Activated CD4-positive, alpha-beta memory T cell treated with anti-CD3 and anti-CD28 coated beads, Interleukin-2, amount 10 ng/mL, durations not matched to agents 7 days and 5 days (primary cell): ENCODE measurements at places on chromosomes 11 and 22. TPM values are rescaled to one million over a fixed set of nuclear protein-coding genes. Genes with fewer than 3 reads are reported as not detected.

DNA sequence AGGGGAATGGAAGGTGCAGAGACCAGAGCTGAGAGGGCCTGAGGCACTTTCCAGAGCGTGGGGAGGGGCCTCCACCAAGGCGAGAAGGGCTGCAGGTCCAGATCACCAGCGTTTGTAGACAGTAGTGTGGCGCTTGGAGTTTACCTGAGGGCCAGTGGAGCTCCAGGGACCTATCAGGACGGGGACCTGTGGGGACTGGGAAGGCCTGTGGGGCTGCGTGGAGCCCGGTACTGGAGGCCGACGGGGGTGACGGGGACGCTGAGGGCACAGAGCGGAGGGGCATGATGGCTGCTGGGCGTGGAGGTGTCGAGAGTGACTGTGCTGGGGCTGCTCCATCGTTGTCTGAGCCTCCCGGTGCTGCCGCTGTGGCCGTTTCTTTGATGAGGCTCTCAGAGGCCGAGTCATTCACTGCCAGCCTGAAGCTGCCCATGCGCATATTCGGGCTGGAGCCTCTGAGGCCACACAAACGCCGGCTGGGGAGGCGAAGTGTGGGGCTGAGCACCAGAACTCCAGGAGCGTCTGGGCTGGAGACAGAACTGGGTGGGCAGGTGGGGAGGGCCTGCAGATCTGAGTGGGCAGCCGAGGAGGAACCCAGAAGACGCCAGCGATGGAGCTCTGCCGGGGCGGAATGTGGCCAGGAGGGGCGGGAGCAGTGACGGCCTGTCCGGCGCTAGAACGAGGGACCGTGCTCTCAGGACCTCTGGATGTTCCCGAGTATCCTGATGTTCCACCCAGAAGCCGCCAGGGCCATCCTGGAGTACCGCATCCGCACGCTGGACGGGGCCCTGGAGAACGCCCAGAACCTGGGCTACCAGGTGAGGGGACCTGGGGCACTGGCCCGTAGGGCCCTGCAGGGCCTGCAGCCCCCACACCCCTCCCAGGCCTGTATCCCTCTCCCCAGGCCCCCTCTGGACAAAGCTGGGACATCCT lies 2.6 kb downstream of the PGGHG start:
- no peak overlapping the region for H3K27ac ChIP-seq
- peaks cover 28% of the 10 kb centered on the region for H3K4me1 ChIP-seq
- H3K4me3 ChIP-seq = no peak overlapping the region
- no peak for DNase-seq
- peaks cover 15% of the 10 kb centered on the region for H3K36me3 ChIP-seq

GRCh38 chr11:13384908-13385640 lies 77.9 kb downstream of the BTBD10 start:
- H3K27ac ChIP-seq = no peak overlapping the region
- no peak overlapping the region for H3K4me3 ChIP-seq
- DNase-seq = no peak
- H3K27me3 ChIP-seq = no peaks in the 10 kb centered on the region

DNA sequence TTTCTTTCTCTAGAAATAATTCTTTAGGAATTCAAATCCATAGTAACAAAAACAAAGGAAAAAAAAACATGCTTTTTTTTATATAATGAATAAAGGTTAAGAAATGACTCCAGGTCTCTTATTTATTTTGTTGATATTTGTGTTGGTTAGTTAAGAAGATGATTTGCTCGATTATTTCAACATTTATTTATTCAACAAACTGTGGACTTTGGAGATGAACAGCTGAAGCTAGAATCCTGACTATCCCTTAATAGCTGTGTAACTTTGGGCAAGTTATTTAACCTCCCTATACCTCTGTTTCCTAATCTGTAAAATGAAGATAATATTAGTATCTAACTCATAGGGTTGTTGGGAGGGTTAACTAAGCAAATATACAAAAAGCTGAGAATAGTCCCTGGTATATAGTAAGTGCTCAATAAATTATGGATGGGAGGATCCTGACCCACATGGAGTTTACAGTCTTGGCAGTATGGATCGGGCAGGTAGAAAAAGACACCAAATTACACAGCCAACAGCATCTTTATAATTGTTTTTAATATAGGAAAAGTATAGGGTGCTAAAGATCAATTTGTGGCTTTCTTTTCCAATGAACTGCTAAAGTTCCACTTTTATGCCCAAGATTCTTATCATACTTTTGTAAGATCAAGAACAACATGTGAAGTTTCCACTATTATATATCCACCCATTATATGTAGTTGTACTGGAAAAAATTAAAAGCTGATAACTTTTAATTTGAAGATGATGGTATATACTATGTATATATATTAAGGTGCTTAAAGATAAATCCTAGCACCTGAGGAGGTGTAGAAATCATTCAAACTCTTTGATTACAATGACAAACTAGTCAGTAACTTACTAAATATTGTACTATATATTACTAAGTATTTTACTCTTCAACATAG lies 1.3 kb upstream of the CAT start:
- H3K4me1 ChIP-seq = peaks cover 23% of the 10 kb centered on the region
- no peak overlapping the region for H3K27ac ChIP-seq
- H3K36me3 ChIP-seq = peaks cover 5% of the 10 kb centered on the region
- peak overlapping the region; percentile 94 for H3K4me3 ChIP-seq
- peaks cover 3% of the 10 kb centered on the region for H3K27me3 ChIP-seq

DNA sequence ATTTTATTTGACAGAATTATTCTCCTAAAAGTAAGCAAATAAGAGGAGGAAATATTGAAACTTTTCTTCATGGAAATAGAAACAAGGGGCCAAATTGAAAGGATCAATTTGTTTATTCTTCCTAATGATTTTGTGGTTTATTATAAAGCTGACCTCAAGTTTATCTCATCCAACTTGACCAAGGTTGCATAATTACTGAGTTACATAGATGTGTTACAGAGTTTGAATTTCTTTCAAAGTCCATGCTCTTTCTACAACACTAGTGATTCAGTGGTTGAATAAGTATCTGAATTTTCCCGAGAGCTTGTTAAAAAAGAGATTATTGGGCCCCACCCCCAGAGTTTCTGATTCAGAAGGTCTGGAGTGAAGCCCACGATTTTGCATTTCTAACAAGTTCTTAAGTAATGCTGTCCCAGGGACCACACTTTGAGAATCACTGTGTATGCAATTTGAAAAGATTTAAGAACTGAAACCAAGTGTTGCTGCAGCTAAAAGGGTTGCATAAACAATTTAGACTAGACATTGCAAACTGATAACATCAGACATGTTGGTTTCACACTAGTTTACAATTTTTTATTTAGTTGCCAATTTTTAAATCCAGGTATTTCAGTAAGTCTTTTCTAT lies 485.7 kb upstream of the ANO5 start:
- no peaks in the 10 kb centered on the region for H3K4me1 ChIP-seq
- no peaks in the 10 kb centered on the region for H3K27me3 ChIP-seq
- H3K4me3 ChIP-seq = no peak overlapping the region
- H3K36me3 ChIP-seq = no peaks in the 10 kb centered on the region
- no peak overlapping the region for H3K27ac ChIP-seq

- peaks cover 6% of the 10 kb centered on the region for H3K4me1 ChIP-seq
- no peak overlapping the region for H3K27ac ChIP-seq
- no peak for DNase-seq
Observed at GRCh38 chr11:2260491-2261364, 9.7 kb downstream of the ASCL2 start.

DNA sequence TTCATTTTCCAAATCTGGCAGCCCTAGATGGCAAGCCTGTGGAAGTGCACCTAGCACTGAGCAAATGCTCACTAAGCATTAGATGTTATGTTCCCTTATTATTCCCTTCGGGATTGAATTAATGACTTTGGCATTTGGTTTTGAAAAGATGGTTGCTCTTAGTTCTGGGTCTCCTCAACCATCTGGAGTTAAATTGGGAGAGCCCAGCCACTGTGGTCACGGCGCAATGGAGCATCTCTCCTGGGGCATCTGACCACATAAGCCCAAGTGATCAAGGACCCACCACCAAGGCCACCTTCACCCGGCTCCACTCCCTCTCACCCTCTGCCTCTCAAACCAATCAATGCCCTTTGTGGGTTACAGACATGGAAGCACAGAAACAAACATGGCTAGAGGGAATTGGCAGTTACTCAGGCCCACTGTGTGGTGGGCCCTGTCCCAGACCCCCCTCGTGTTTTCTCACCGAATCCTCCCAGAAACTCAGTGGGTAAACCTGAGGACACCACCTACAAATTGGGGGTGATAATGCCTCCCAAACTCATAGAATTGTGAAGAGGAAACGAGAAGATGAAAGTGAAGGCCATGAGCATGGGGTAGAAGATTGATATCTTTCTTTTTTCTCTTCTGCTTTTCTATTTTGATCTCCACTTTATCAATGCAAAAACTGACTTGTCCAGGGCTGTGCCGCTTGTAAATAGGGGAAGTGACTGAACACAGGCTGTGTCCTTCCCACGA lies 52.2 kb downstream of the IRAG1 start:
- peaks cover 7% of the 10 kb centered on the region for H3K27me3 ChIP-seq
- H3K27ac ChIP-seq = no peak overlapping the region
- H3K36me3 ChIP-seq = no peaks in the 10 kb centered on the region
- H3K4me1 ChIP-seq = no peaks in the 10 kb centered on the region
- no peak for DNase-seq

Gene ALX4
- not detected for total RNA-seq
